ENCODE measurements at places on chromosomes 2 and 18.

DNA sequence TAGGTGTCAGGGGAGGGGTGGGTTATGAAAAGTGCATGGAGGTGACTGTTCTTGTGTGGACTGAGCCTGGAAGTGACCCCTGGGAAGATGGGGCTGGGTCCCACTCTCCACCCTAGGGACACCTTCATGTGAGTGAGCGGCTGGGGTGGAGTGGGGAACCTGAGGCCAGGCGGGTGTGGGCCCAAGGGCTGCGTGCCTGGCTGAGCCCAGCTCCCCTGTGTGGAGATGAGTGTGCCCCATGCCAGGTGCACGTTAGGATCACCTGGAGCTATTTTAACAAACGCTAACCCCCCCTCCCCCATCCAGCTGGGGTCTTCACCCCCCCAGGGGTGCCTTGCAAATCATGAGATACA lies 26.5 kb downstream of the ZAP70 start:
- no peak for DNase-seq

DNA sequence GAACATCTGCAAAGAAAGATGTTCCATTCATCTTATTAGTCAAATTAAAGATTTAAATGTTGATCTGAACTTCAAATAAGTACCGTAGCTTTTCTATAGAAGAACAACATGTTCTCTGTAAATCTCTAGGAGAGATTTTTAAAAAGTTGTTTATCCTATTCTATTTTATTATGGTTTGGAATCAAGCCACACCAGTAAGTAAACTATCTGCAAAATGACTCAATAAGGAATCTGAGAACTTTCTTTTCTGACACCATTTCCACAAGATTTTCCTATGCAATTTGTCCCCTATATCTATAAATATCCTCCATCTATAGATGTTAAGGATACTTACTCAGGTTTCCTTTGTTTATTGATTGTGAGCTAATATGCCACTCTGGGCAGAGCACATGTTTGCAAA lies 736.6 kb downstream of the CBLN2 start:
- no peak for DNase-seq

DNA sequence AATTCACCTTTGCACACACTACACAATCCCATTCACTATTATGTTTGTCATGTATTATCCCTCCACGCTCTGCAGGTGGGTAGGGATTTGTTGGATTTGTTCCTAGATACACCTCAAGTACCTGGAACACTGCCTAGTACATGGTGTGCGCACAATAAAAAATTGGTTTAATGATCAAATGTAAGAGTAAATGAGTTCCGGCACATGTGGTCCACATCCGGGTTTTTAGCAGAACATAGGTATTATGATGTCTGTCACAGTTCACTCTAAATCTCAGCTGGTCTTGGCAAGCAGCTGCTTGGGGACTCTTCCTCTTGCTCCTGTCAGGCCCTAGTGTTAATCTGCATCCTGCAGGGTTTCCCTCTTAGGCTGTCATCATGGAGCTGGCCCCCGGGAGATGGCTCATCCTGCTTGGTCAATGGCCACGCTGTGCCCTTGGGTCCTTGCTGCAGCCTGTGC lies 21.8 kb upstream of the IL1R1 start:
- no peak for DNase-seq

DNA sequence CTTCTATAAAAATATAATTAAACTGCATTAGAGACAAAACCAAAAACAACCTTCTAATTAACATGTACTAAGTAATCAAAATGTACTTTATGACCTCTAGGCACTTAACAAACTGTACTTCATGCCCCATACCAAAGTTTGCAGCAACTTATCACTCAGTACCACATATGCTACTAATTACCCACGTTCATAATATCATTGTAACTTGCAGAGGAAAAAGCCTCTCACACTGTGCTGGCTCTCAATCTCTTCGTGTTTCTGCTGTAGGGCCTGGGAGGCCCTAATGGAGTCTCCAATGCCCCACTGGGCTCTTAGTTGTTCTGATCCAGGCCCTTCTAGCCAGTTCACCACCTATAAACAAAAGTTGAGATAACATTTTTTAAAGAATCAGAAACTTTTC lies 82.1 kb upstream of the CCDC141 start:
- DNase-seq: no peak

GRCh38 chr2:8009010-8009597 lies 672.8 kb upstream of the ID2 start:
- DNase-seq: no peak

DNA sequence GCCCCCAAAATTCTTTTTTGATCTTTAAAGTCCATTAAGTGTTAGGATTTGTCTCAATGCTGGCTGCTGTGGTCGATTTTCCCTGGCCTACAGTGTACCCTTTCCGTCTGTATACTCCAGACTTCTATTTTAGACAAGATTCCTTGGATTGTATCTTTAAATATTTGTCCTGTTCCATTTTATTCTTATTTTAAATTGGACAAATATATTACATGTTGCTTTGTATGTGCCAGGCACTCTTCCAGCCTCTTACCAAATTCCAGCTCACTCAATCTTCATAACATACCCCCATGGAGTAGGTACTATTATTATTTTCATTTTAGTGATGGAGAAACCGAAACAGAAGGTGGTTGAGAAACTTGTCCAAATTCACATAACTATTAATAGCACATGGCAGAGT lies 58.1 kb downstream of the VWA3B start:
- no peak for DNase-seq

DNA sequence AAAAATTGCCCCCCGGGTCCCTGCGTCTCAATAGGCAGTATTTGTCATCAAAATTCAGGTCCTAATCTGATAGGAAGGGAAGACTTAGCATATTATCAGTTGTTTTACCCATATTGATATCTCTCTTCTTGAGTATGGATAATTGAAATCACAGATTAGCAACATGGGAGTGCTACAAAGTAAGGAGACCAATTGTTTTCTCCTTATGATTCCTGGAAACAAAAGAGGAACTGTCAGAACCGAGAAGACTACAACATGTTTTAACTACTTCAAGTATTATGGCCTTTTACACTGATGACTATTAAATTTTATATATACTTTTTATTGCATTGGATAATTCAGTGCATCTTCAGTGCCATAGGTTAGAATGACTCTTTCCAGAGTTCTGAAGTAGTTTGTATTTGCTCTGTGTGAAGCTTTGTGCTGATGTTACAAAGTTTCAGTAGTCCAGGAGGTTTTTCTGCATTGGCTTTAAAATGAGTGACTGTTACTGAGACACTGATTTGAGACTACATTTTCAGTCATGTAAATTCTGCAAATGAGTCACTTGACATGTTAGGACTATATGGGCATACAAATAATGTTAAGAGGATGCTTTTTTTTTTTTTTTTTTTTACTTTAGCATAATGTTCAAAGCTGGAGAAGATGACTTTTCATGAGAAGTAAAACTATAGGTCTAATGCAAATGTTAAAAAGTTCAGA lies 19.7 kb upstream of the TLK1 start:
- DNase-seq: no peak

GRCh38 chr2:67066782-67067181 lies 330.4 kb upstream of the ETAA1 start:
- no peak for DNase-seq

GRCh38 chr18:9115984-9116383 lies 13.5 kb downstream of the NDUFV2 start:
- DNase-seq: no peak

- no peak for DNase-seq
Observed at GRCh38 chr18:37778417-37779165, 213.0 kb upstream of the CELF4 start.

DNA sequence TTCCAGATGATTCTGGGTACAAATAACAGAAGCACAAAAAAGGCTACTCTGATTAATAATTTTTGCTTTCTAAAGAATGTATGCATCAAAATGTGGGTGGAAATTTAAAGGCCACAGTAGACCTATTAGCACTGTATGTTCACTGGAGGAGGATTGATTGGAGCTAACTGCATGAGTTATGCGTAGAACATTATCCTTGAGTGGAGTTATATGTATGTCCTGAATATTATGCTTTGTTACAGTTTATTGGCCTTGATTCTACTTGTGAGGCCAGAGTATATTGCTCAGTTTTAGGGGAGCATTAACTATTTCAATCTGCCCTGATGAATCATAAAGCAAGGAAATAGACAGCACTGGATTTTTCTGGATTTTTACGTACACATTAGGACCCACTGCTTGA lies 87.9 kb downstream of the CDCA7 start:
- DNase-seq: no peak

GRCh38 chr18:67788310-67789164 lies 272.0 kb upstream of the DSEL start:
- DNase-seq: no peak

DNA sequence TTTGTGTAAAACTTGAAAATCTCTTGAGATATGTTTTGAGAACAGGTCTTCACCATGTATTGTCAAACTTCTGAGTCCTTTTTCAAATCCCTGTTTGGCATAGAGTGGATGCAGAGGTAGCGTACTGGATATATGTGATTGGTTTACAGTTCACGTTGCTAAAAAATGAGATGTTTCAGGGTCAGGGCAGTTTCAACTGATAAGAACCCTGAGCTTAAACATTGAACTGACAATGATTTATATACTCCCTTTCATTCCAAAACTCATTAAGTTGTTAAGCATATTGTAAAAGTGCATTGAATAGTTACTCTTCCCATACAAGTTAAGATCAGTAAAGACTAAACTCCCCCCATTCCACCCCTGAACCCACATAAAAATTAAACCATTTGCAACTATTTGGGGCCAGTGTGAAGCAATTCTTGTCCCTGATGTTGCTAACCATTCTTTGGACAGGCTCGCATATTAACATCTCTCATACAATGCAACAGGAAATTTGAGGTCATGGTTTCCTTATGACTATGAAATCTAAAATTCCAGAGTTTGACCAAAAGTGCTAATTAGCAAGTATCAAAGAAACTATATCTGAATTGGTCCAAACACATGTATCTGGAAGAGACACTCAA lies 470.9 kb upstream of the ACVR2A start:
- DNase-seq: no peak

DNA sequence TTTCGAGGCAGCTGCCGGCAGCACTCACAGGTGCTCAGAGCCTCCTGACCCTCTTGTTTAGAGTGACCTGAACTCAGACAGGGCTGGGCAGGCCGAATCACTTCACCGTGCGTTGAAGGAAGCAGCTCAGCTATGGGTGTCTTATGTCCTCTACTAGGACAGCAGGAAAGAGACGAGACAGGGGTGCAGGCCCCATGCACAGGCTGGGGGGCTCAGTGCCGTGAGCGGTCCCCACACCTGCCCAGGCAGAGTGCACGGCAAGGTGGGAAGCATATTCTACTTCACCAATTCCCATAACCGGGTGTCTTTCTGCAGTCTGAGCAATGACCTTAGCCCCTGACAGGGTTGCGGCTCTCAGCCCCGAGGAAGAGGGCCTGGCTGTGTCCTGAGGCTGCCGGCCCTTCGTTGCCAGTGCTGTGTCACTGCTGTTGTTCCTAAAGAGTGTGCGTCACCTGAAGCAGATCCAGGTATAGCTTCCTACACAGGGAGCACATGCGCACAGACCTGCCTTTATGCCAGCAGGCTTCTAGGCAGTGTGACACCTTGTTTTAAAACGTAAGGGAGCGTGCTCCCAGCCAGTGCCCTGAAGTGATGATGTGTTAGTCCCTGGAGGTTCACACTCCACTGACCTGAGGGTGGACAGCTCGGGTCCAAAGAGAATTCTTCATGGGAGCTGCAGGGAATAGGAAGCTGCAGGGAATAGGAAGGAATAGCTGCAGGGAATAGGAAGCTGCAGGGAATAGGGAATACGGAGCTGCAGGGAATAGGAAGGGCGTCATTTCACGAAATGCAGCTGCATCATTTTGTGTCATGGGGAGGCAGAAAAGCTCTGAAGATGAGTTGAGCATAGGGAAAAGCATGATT lies 207.9 kb upstream of the SALL3 start:
- no peak for DNase-seq

DNA sequence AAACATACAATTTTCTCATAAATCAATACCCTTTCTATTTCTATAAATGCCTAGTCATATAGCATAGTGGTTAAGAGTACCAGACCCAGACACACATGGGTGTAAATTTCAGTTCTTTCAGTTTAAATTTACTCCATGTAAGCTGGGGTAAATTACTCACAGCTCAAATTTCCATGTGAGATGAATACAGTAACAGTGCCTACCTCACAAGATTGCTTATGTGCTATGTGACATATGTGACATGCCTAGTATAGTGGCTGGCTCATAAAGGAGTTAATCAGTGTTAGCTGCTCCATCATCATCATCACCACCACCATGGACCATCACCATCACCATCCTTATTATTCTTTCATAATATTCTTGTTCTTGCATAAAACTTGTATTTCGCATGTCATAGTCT lies 61.6 kb upstream of the CD302 start:
- DNase-seq: no peak

DNA sequence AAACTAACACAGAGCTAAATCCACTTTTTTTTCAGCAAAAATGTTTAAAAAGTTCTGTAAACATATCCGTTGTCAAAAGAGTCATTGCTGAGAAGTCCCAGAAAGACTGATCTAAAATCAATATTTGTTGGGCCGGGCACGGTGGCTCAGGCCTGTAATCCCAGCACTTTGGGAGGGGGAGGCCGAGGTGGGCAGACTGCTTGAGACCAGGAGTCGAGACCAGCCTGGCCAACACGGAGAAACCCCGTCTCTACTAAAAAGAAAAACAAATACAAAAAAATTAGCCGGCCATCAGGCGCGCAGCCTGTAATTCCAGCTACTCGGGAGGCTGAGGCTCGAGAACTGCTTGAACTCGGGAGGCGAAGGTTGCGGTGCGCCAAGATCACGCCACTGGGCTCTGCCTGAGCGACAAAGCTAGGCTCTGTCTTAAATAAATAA lies 1.4 kb downstream of the OLA1 start:
- no peak for DNase-seq

GRCh38 chr2:53632714-53633113 lies 134.9 kb upstream of the CHAC2 start:
- no peak for DNase-seq

GRCh38 chr18:24443870-24444269 lies 16.6 kb upstream of the HRH4 start:
- DNase-seq: no peak

- DNase-seq: no peak
Observed at GRCh38 chr18:59657012-59657411, 40.2 kb downstream of the CCBE1 start.

DNA sequence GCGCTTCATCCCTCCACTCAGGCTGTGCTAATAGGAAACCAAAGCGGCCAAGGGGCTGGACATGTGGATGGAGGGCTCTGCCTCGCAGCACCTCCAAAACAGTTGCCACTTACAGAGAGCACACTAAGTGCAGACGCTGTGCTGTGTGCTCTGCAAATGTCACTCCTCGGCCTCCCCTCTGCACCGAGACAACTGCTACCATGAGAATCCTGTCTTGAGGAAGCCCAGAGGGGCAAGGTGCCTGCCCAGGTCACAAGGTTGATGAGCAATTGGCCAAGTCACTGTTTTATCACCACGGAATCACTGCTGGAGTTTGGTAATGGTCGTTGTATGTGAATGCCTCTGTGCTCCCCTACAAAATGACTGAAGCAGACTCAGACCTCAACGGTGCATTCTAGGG lies 132.2 kb downstream of the SEPTIN10 start:
- no peak for DNase-seq

DNA sequence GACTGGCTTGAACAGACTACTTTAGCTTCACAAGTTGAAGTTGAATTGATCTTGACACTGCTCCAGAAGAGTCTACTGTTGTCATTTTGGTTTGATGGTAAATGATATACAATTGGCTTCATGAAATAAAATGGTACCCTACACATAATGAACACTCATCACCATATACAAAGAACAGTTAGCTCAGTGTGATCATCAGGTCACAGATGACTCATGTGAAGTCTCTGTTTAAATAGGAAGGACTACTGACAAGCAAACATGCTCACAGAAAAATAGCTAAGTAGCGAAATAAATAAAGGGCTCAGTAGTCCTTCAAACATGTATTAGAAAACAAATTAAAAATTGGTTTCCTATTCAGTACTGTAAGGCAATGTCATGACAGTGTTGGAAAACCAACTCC lies 96.2 kb downstream of the MEIS1 start:
- DNase-seq: no peak

Data from NCI-H2081 treated with DMSO at 0.1 percent for 48 hours (cell line).